ENCODE measurements at places on chromosomes 4 and X.

DNA sequence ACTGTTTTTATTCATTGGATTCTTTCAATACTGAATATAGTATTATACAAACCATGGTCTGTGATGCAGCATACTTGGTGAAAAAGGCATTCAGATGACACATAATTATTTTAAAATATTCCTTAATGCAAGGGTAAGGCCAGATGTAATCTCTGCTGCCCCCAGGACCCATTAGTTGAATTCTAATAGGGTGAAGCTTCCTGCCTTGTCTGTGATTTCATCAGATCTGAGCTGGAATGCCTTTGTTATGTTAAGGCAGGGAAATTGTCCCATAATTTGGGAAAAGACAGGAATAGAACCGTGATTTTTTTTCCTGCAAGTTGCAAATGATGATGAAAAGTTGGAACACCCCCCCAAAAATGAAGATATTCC lies 26.1 kb downstream of the ZRSR2 start:
- no peak for DNase-seq

- DNase-seq = no peak
These were observed 2.3 kb upstream of the SLC35A2 start for GRCh38 chrX:48913605-48914366.

DNA sequence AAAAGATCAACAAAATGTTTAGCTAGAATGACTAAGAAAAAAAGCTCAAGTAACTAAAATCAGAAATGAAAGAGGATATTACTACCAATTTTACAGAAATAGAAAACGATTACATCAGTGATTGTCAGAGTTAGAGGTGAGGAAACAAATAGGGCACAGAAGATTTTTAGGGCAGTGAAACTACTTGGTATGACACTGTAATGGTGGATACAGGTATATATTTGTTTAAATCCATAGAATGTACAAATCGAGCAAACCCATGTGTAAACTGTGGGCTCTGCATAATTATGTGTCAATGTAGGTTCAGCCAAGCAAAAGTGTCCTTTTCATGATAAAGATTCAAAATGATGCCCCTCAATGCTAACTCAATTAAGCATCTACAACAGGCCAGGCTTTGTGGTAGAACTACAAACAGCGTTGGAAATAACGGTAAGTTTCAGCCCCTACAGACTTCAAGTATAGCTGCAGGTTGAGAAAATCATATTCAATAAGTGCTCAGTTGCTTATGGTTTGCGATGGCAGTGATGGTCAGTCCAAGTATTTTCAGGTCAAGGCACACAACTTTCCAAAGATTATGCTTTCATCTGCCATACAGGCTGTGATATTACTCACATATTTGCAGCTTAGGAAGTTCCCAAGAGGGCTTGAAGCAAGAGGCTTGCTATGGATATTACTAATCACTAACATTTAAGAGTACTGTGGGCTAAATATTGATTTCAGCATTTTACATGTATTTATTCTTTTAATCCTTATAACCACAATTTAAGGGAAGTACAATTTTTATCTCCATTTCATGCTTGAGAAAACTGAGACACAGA lies 158.6 kb downstream of the TET2 start:
- DNase-seq = no peak

GRCh38 chr4:532588-533317 lies 33.7 kb downstream of the PIGG start:
- no peak for DNase-seq

DNA sequence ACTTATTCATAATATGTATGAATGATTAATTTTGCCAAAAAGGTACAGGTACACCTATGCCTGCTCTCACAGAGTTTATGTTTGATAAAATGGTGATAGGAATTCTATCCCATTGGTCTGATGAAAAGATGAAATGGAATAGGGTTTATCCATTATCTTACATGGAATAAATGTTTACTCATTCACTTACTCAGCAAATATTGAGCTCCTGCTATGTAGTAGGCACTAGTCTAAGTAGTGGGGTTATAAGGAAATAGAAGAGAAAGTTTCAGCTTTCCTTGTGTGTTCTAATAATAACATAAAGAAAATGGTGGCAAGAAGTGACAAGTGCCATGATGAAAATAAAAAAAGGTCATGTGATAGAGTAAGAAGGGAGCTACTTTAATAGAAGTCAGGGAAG lies 12.4 kb upstream of the SLC10A7 start:
- no peak for DNase-seq

DNA sequence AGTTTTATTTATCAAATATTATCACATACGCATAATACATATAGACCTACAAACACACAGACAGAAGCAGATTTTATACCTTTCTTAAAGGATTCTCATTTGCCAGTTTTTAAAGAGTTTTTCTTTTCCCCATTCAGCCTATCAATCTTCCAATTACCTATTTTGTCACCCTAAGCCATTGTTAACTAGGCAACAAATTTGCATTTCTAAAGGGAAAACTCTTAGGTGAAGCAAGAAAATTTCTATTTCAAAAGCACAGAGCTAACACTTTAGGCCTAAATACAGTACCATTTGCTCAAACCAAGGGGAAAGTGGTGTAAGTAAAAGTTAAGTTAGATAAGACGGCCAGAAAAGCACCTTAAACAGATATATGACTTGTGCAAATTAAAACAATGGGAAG lies 156.6 kb downstream of the NDST3 start:
- DNase-seq = no peak

GRCh38 chr4:108611365-108611764 lies 9.0 kb upstream of the RPL34 start:
- no peak for DNase-seq

GRCh38 chr4:135249024-135249423 lies 1047.4 kb upstream of the PABPC4L start:
- DNase-seq = no peak

DNA sequence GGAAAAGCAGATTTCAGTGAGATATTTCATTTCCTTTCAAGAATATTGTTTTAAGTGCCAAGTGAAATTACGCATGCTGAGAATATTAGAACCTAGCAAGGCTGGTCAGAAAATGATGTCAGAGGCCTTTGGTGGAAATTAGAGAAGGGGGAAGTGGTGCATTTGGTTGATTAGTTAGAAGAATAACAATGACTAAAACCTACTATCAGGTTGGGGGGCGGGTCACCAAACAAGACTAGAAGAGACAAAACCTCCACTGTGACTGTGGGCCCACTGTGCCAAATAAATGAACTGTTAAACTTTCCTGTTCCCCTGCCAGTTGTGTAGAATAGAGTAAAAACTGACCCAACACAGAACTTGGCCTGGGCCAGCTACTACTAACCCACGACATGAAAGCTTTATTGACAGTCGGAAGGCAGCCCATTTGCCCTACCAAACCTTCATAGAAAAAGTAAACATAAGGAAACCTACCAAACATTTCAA lies 2.9 kb downstream of the RAPGEF2 start:
- DNase-seq = no peak

Measured in activated CD8-positive, alpha-beta memory T cell treated with anti-CD3 and anti-CD28 coated beads, Interleukin-2, amount 50 U/mL, for 4 hours (primary cell).